Naive thymus-derived CD8-positive, alpha-beta T cell (primary cell): ENCODE measurements at places on chromosomes 11 and 22. TPM values are rescaled to one million over a fixed set of nuclear protein-coding genes. Genes with fewer than 3 reads are reported as not detected.

GRCh38 chr11:57792060-57792541, 30.5 kb downstream of the CTNND1 start:
- peak; percentile 90 for DNase-seq

CASP12 gene
- total RNA-seq: not detected

ALX4 gene
- total RNA-seq: not detected

FGF19 gene
- total RNA-seq: not detected

DNA sequence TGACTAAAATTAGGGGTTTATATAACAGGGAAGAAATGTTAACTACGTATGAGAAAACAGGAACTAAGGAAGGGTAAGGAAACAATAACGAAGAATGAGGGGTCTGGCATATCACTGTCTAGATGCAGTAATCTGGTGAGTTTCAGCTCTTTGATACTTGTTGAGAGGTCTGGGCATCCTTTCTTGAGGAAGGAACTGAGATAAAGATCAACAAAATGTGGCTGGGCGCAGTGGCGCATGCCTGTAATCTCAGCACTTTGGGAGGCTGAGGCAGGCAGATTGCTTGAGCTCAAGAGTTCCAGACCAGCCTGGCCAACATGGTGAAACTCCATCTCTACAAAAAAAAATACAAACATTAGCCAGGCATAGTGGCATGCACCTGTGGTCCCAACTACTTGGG, 2.7 kb downstream of the DCDC1 start:
- DNase-seq: no peak

NXPE4 gene
- total RNA-seq: not detected

- DNase-seq: peak; percentile 46
Observed at GRCh38 chr22:41447435-41448188, 1.0 kb upstream of the TOB2 start.

DNA sequence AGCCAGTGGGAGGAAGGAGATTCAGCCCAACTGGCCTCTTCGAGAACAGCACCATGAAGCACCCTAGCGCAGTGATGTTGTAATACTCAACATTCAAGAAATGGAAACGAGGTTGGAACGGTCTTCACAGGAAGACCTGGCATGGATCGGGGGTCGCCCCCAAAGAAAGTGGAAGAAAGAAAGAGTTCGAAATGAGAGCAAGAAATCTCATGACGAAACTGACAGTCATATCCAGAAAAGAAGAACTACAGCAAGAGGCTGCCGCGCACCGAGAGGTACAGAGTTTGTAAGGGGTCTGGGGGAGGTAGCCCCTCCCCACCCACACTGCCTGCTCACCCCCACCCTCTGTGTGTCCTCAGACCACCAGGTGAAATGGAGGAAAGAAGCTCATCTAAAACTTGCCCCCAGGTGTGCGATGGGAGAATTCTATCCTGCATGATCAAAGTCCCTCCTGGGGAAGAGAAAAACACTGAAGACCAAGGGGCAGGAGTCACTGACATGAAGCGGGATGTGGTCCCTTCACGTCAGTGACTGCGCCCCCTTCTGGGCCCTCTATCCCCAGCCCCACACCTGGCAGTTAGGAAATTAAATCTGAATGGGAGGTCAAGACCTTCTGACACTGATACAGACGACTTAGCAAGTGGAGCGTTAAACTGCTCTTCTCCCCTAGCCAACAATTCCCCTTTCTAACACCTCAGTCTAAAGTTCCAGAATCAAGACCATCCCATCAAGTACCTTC, 52.9 kb upstream of the SPATA19 start:
- no peak for DNase-seq

DNA sequence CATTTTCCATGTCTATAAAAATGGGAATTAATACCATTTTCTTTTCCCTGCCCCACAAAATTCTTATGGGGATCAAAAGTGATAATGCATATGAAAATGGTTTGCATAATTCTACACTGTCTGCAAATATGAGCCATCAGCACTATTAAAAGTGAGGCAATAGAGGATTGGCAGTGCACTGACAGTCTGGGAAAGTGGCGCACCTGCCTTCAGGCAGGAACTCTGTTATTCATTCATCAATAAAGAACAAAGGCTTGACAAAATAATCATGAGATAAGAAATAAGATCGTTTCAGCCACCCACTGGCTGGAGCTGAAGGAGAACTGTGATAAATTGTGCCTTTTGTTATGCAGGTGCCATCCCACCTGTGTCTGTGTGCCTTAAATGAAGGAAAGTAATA, 49.5 kb downstream of the ARFGAP2 start:
- no peak for DNase-seq

AAMDC gene
- total RNA-seq: 6.4 TPM

IL18BP gene
- total RNA-seq: 15.1 TPM

DNA sequence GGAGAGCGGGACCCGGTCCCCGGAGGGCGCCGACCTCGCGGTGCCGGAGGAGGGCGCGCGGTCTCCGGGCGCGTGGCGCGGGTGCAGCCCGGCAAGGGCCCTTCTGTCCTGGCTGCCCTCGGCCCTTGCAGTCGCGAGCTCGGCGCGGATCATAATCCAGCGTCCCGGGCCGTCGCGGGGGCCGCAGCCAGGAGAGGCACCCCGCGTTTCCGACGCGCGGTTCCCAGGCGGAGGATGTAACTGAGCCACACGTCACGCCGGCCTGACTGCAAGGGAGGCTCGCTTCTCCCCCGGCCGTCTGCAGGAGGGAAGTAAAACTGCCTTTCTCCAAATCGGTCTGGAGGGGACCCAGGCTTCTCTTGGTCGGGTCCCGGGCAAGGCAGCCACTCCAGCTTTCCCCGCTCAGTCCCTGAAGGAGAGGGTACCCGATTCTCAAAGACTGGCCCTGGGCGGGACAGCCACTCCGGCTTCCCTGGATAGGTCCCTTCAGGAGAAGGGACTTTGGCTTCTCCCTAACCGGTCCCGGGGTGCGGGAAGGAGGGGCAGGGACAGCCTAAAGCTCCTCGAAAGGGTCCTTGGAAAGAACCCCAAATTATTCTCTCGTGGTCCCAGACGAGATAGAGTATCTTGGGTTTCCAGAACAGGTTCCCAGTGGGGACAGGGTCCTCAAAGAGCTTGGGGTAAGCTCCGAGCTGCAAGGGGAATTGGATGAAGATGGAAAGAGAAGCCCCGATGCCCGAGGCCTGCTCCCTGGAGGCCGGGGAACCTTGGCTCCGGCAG, 836 bp downstream of the SPON1 start:
- peak; percentile 14 for DNase-seq

TYR gene
- total RNA-seq: not detected

- no peak for DNase-seq
Observed at GRCh38 chr11:44826922-44827643, 100.3 kb downstream of the TSPAN18 start.

DNA sequence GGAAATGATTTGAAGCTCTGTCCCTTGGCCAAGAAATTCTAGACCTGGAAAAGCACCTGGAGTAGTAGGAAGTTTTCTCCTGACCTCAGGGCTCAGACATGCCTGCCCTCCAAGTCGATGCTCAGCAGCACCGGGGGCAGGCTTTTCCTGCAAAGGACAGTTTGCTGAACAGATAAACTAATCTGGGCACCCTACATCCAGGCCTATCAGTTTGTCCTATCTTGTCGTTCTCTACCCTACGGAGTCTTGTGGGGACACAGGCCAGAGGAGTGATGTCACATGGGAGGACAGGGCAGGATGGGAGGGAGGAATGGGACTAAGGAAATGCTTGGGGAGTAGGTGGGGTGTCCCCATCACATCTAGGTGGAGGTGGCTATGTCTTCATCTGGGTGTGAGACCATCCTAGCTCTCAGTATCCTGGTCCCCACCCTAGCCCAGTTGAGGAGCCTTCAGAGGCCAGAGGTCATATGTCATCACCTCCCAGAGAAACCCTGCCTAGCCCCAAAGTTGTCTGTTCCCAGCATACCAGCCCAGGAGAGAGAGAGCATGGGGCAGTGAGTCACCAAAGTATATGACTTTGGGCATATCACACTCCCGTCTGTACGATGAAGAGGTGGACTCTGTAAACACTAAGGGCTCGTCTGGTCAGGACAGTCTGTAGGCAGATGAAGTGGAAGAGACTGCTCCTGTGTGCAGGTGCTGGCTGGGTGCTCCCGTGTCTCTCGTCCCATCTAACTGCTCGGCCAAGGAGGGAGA, 18.1 kb upstream of the FCHSD2 start:
- DNase-seq: no peak

GRCh38 chr11:13463779-13464290, 813 bp upstream of the BTBD10 start:
- no peak for DNase-seq

DNA sequence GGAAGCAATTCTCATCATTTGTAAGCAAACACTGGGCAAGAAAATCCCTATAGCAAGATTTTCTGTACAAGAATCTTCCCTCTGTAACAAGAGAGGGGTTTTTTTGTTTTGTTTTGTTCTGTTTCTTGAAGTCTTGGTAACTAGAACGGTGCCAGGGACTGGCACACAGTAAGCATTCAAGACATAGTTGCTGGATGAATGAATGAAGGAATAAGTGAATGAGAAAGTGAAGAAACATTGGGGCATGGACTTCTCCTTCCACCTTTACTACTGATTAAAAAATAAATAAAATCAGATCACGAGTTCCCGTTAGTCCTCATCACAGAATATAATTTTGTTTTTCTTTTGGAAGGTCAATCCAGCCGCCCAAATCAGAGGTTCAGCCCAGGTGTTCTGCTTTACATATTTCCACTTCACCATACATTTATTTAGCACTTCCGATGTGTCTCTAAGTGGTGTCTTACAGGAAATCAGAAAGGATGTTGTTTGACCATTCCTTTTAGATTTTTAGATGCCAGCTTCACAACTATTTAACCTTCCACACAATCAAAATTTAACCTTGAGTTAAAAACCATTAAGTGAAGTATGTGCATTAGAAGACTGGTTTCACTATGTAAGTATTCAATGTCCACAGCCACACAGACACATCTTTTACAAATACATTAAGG, 281.2 kb downstream of the CADM1 start:
- DNase-seq: no peak

RBFOX2 gene
- 1.7 TPM for total RNA-seq

PRG3 gene
- total RNA-seq: not detected

- DNase-seq: no peak
Observed at GRCh38 chr11:46524201-46524770, 69.5 kb downstream of the AMBRA1 start.

KRTAP5-2 gene
- not detected for total RNA-seq

- DNase-seq: no peak
Observed at GRCh38 chr11:123219066-123219690, 24.1 kb upstream of the CLMP start.
